ENCODE measurements at places on chromosomes 4 and X.

DNA sequence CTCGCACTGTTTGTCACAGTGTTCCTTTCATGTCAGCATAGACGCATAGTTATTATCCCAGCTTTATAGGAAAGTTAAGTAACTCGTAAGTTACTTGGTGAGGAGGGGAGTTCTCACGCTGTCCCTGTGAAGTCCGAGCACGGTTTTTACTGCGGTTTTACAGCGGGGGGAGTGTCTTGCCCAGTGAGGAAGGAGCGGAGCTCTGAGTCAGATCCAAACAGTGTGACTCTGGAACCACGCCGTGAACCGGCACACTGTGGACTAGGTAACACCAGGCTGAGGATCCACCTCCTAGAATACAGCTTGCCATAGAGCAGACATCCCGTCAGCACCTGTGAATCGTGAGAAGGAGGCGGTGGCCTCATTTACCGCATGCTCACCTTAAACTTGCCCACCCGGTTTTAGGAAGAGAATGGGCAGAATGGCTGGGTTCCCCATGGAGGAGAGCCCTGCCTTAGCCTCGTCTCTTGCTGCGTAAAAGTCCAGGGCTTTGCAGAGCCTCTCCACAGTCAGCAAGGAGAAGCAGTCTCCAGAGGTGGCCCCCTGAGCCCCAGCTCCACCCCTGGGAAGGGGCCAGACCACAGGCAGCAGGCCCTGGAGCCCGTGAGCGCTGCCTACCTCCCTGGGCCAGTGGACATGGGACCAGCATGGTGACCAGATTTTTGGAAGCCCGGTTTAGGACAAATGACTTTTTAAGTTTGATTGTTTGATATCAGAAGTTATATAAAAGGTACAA lies 40.2 kb upstream of the HGFAC start:
- DNase-seq, result no peak

GRCh38 chrX:101708163-101708562 lies 48.5 kb upstream of the ARMCX2 start:
- DNase-seq, result no peak

GRCh38 chr4:14254252-14254651 lies 626.7 kb upstream of the BOD1L1 start:
- DNase-seq, result no peak

- DNase-seq, result no peak
Observed at GRCh38 chr4:2723751-2724150, 32.4 kb downstream of the TNIP2 start.

GRCh38 chrX:38236901-38237615 lies 16.4 kb upstream of the SRPX start:
- no peak for DNase-seq

DNA sequence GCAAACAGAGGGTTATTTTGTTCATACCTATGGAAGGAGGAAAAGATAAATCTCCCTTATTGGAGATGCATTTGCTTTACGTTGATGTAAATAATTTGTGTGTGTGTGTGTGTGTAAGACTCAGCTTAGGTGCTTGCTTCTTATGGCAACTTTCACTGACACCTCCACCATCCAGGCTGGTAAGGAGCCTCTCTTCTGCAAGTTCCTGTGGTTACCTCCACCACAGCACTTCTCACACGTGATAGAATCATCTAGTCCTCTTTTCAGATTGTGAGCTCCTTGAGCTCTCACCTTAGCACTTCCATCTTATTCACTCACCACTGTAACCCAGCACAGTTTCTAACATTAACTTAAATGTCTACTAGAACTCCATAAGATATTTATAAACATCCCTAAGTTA lies 553.7 kb downstream of the FGF13 start:
- no peak for DNase-seq

GRCh38 chrX:67922966-67923365 lies 379.1 kb downstream of the AR start:
- DNase-seq, result no peak

- DNase-seq, result no peak
Observed at GRCh38 chr4:29311247-29311646, 1408.9 kb upstream of the PCDH7 start.

GRCh38 chr4:10047967-10048366 lies 26.7 kb upstream of the SLC2A9 start:
- no peak for DNase-seq

- no peak for DNase-seq
Observed at GRCh38 chr4:101286663-101287062, 60.7 kb downstream of the PPP3CA start.

DNA sequence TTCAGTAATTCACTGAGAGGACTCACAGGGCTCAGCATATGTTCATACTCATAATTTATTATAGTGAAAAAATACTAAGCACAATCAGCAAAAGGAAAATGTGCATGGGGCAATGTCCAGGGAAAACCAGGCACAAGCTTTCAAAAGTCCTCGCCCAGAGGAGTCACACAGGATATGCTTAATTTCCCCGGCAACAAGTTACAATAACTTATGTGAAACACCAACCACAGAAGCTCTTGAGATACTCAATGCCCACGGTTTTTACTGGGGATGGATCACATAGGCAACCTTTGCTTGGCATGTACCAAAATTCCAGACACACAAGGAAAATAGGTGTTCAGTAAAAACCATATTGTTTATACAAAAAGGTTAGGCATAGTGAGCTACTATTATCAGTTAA lies 38.5 kb upstream of the STPG2 start:
- DNase-seq, result no peak

DNA sequence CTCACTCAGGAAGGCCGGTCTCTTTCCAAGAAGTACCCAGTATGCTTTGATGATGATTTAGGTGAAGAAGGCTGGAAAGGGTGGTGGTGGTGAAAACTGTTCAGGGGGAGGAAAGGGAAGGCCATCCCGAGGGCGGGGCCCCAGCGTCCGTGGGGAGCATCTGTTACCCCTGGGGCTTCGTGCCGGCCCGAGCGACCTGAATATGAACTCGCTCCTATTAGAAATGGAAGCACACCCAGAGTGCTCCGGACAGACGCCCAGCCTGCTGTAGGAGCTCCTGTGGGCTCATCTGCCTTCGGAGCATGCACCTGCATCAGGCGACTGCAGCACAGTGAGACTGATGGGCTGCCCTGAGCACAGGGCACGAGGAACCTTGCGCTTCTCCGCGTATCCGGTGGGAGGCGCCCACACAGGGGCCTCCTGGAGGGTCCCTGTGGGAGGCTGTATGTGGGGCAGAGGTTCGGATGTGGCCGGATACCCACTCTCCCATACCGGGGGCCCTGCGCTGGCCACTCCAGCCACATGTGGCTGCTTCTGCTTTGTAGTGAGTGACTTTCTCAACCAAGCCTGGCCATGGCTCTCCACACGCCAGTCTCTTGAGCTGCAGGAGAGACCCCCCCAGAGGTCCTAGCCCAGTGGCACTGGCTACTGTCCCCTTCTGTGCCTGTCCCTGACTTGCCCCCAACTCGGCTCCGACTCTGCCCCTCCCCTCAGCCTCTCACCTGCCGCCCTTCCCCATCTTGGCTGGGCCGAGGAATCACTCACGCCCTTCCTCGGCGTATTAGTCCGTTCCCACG lies 36.7 kb downstream of the FGFRL1 start:
- no peak for DNase-seq

DNA sequence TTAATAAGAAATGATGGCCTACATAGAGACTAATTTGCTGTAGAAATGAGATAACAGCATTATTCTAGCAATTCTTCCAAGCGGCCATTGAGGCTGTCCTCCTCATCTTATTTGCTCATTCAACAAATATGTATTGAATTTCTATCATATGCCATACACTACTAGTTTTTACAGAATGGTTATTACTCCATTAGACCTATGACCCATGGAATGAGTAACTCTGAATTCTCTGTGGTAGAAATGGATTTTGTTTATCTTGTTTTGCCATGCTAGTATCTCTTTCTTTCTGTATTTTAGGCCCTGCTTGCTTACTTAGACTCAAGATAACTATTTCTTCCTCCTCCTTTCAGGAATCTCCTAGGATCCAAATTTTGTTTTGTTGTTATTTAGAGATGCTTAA lies 103.5 kb downstream of the RPA4 start:
- DNase-seq, result no peak

Measured in activated CD4-positive, alpha-beta T cell treated with anti-CD3 and anti-CD28 coated beads, Interleukin-2, amount 50 U/mL, for 24 hours (primary cell).